ENCODE measurements at places on chromosomes 2 and 18. TPM values are rescaled to one million over a fixed set of nuclear protein-coding genes. Genes with fewer than 3 reads are reported as not detected.

Gene GATA6
- total RNA-seq = 89.5 TPM

Gene ACVR1C
- not detected for total RNA-seq

Gene ST6GAL2
- total RNA-seq = 1.6 TPM

Gene MTERF4
- total RNA-seq = 17.3 TPM

Gene IL1RN
- total RNA-seq = not detected

Gene GAREM1
- total RNA-seq = 7.4 TPM

Gene CAPN13
- not detected for total RNA-seq

Gene BOD1L2
- not detected for total RNA-seq

Gene LOXL3
- total RNA-seq = 7.3 TPM

Gene RBFA
- 18.6 TPM for total RNA-seq

Gene ANKRD62
- not detected for total RNA-seq

Gene CEP68
- total RNA-seq = 10.0 TPM

Gene NEB
- 0.12 TPM for total RNA-seq

Gene CYBRD1
- 309 TPM for total RNA-seq

Gene SALL3
- not detected for total RNA-seq

Gene LHCGR
- total RNA-seq = not detected

Gene DRC1
- total RNA-seq = not detected

Gene NAB1
- 27.9 TPM for total RNA-seq

Gene PLA2R1
- total RNA-seq = 15.4 TPM

Gene EPHA4
- total RNA-seq = 18.6 TPM

Gene CNDP1
- not detected for total RNA-seq

Gene PDE6D
- total RNA-seq = 29.4 TPM

Gene IAH1
- 62.3 TPM for total RNA-seq

Gene DARS1
- 64.6 TPM for total RNA-seq

Gene PROKR1
- total RNA-seq = not detected

Gene UGT1A5
- not detected for total RNA-seq

Gene AGBL5
- total RNA-seq = 16.3 TPM

Gene LIMS2
- total RNA-seq = 55.2 TPM

Gene CIDEA
- total RNA-seq = not detected

Gene GKN2
- not detected for total RNA-seq

Gene TBC1D8
- total RNA-seq = 13.5 TPM

Gene CD8A
- not detected for total RNA-seq

Gene STAT4
- total RNA-seq = 0.47 TPM

Gene GREB1L
- total RNA-seq = 11.2 TPM

Gene GAL3ST2
- not detected for total RNA-seq

Gene RUFY4
- total RNA-seq = not detected

Gene SCN3A
- not detected for total RNA-seq

Gene KCNJ13
- total RNA-seq = not detected

Gene ATP6V1B1
- 0.51 TPM for total RNA-seq

Gene HOXD11
- total RNA-seq = not detected

Gene CTAGE1
- total RNA-seq = under 0.01 TPM

Gene BOLL
- total RNA-seq = not detected

Gene CFC1
- not detected for total RNA-seq

Gene SERPINB11
- not detected for total RNA-seq

Gene STON1
- 28.6 TPM for total RNA-seq

Gene SESTD1
- 12.5 TPM for total RNA-seq

Gene POLE4
- total RNA-seq = 28.7 TPM

Gene TDRD15
- not detected for total RNA-seq

Gene VSNL1
- 0.09 TPM for total RNA-seq

Gene MC4R
- total RNA-seq = not detected

Gene REG1B
- total RNA-seq = not detected

All from pericardium fibroblast (primary cell).